C1 segment of cervical spinal cord (tissue), 14 donors: ENCODE measurements at places on chromosomes 2 and 18.

GRCh38 chr2:89850881-89851582 lies 1159.6 kb downstream of the RPIA start:
- no peak for DNase-seq

DNA sequence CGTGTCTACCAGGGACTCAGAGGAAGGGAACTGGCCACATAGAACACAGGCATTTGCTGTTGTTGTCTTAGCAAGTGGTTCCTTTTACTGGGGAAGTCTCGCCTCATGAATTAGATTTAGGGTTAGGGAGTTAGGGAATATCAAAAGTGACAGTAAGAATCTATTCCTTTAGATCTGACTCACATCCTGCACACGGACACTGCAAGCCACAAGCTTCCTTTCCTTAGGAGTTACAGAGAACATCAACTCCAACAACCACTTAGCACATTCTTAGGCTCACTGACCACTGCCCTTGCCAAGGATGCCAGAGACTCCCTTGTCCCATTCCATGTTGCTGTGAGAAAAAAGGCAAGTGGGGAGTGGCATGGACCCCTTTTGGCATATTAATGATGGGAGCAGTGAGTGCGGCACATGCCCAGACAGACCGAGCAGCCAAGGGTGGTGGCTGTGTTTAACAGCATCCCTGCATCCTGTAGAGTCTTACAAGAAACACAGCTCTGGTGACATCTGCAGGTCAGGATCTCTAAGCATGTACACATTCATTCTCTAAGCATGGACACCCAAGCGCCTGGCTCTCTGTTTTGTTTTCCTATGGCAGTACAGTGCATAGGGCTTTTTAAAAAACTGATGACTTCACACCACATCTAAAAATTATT lies 745.6 kb upstream of the RAB6C start:
- DNase-seq = no peak

DNA sequence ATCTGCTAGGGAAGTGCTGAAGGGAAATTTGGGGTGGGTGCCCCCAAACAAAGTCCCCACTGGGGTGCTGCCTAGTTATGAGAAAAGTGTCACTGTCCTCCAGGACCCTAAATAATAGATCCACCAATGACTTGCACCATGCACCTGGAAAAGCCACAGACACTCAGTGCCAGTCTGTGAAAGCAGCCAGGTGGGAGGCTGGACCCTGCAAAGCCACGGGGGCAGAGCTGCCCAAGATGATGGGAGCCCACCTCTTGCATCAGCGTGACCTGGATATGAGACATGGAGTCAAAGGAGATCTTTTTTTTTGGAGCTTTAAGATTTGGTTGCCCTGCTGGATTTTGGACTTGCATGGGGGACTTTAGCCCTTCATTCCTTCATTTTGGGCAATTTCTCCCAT lies 431.6 kb downstream of the ERBB4 start:
- no peak for DNase-seq

GRCh38 chr2:176087330-176088047 lies 3.7 kb upstream of the EVX2 start:
- no peak for DNase-seq

DNA sequence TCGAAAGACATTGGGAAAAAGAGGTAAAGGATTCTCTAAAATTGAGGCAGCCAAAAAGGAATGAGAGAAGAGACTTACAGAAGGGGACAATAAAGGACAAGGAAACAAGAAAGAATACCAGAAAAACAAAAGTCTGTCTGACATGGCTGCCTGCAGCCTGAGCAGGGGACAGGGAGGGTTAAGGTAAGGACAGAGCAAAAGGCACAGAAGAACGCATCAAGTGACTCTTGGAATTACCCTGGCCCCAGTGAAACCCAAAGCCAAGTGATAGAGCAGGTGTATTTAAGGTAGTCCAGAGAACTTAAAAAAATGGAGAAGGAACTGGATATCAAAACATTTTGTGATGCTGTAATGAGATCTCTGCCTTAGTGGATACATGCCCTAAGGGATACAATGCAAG lies 47.1 kb upstream of the XIRP2 start:
- no peak for DNase-seq

DNA sequence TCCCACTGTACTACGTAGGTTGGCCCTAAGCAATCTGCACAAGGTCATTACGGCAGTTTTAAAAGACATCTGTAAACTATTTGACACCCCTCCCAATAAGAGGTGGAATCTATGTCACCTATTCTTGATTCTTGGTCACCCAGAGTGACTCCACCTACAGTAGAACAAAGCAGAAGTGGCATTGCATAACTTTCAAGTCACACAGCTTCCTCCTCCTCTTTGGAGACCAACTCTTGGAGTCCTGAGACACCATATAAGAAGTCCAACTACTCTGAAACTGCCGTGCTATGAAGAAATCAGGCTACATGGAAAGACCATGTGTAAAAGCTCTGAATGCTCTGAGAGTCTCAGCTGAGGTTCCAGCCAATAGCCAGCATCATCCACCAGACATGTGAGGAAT lies 253.5 kb upstream of the CDH20 start:
- no peak for DNase-seq

DNA sequence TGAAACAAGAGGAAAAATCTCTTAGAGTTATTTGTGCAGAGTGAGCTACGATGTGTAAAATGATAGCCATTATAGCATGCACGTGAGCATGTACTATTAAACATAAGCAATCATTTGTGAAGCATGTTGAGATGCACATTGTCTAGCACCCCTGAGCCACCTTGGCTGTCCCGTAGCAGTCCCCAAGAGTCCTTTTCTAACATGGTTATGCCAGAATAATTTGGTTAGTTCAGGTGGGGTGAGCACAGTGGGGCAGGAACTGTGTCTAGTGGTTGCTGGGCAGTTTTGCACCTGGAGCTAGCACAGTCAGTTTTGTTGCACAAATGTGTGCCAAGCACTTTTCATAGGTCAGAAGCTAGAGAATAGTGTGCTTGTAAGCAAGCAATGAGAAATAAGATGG lies 809.8 kb downstream of the RNF144A start:
- DNase-seq = no peak

- DNase-seq = no peak
These were observed 287.3 kb downstream of the EXOC6B start for GRCh38 chr2:72538486-72538885.

DNA sequence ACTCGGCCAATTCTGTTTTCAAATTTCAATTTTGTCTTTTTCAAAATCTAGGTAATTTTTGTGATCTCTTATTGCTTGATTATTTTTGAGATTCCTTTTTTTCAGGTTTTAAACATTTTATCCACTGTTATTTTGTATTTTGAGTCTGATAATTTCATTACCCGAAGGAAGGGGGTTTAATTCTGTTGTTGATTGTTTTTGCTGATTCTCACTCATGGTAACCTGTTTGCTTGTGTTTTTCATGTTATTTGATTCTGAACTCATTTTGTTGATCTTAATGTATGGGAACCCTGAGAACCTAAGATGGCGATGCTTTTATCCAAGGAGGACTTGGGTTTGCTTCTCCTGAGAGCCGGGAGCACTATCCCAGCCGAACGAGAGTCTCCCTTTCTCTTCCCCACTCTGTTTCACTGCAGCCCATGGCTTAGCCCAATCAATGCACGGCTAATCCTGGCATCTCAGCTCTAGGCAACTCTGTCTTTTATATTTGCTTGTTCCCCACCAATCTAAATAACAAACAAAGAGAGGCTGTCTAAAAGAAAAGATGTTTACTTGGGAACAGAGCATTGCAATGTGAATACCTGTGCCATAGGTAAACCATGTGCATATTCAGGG lies 73.2 kb upstream of the ZCCHC2 start:
- no peak for DNase-seq

DNA sequence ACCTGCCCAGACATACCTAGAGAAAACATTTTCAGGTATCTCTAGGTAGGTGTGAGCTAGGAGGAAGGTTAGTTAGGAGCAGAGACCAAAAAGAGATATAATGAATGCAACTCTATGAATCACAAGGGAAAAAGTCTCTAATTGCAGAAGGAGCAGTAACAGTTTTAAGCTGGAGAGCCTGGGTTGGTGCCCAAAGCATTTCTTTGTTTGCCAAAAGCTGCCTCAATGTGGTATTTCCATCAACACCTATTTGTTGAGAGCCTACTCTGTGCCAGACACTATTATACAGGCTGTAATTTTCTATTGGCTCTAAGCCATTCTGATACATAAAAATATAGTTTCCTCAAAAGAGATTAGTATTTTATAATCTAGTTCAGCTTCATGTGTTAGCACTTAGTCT lies 141.6 kb downstream of the UBE2E3 start:
- no peak for DNase-seq

DNA sequence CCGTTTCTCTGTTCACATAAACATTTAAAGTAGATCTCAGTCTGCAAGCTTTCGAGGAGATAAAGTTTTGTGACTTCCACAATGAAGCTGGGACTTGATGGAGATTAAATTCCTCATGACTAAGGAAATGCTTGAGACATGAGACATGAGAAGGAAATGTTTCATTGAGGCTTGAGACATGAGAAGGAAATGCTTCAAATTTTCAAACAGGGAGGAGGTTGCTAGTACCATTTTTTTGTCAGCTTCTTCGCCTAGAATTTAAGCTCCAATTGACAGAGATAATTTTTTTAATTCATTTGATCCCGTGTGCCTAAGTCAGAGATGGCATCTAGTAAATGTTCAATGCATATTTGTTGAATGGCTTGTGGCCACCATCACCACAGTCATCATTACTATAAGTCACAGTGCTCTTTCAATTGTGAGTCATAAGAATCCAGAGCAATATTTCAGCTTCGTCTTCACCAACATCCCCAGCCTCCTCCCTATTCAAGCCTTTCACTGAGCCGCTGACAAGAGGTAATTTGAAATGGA lies 543 bp upstream of the MARCHF4 start:
- DNase-seq = no peak

GRCh38 chr2:222424729-222425671 lies 657 bp downstream of the SGPP2 start:
- DNase-seq = peak; percentile 27

- no peak for DNase-seq
These were observed 13.1 kb downstream of the FBLN7 start for GRCh38 chr2:112151271-112151670.

DNA sequence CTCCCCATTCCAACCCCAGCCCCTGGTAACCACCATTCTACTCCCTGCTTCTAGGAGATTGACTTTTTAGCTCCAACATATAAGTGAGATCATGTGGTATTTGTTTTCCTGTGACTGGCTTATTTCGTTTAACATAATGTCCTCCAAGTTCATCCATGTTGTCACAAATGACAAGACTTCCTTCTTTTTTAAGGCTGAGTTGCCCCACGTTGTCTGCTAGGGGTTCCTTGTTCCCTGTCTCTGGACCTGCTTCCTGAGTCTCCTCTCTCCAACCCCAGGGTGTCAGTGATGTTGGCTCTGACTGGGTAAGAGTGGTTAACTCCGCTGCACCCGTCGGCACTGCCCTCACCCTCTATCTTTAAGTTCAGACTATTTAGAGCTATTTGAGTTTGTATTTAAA lies 175.2 kb downstream of the SH3RF3 start:
- no peak for DNase-seq

DNA sequence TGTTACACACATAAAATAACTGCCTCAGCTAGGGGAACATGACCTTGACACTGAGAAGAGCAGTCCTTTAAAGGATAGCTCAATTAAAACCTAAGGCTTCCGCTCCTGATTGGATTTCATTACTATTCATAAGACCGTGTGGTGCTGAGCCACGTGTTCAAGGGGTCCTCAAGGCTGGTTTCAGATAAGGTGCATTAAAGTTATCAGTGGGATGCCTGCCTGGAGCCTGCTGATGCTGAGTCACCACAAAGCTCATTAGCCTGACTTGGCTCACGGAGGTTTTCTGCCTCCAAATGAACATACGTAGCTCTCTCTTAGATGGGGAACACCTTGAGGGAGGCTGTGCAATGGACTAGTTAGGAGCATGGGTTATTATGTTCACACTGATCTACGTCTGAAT lies 518.9 kb downstream of the TDRD15 start:
- DNase-seq = no peak

GRCh38 chr2:177667626-177668025 lies 275.1 kb downstream of the AGPS start:
- DNase-seq = no peak

- no peak for DNase-seq
These were observed 59.5 kb downstream of the LHCGR start for GRCh38 chr2:48695991-48696390.

- no peak for DNase-seq
These were observed 29.8 kb upstream of the GALM start for GRCh38 chr2:38636069-38636468.

DNA sequence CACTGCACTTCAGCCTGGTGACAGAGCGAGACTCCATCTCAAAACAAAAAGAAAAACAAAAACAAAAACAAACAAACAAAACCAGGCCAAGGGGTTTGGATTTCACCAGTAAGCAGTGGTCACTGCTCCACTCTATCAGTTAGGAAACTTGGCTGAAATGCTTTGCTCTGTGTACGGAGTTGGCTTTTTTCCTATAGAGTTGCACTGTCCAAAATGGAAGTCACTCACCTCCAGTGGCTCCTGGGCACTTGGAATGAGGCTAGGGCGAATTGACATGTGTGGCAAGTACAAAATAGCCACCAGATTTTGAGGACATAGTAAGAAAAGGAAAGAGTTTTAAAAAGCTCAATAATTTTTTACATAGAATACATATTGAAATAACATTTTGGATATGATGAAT lies 228.7 kb downstream of the LOXHD1 start:
- DNase-seq = no peak

GRCh38 chr2:24024018-24024417 lies 14.1 kb downstream of the MFSD2B start:
- no peak for DNase-seq

- DNase-seq = no peak
These were observed 30.4 kb upstream of the RAB6D start for GRCh38 chr2:131394147-131394931.

- no peak for DNase-seq
These were observed 781 bp downstream of the FARP2 start for GRCh38 chr2:241356871-241357260.

DNA sequence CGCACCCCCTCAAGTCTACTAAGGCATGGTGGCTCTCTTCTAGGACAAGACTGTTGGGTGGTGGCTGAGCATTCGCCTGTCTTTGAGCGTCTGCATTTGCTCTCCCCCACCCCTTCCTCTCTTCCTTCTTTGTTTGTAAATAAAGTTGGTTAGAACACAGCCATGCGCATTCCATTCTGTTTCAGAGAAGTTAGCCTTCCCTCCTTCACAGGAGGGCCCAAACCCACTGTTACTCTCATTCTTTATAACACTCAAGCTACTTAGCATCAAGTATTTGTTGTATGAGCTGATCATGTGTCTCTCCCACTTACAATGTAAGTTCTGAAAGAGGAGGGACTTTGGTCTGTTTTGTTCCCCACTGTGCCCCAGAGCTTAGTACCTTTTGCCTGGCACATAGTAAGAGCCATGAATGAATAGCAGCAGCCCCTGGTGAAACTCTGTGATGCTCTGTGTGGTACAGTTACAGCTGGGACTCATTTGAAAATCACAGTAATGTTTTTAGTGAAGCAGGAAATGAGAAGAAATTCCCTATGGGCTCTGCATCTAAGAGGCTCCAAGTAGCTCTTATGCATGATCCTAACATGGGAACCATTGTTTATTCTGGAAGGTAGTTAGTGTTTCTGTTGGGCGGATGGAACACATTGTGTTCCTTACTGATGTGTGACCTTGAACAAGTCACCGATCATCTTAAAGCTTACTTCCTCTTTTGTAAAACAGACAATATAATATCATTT lies 7.7 kb downstream of the MGAT5 start:
- DNase-seq = no peak

GRCh38 chr18:23596183-23596582 lies 9.9 kb upstream of the NPC1 start:
- DNase-seq = no peak

GRCh38 chr2:28185891-28186290 lies 206.8 kb upstream of the FOSL2 start:
- DNase-seq = no peak
